Type B pancreatic cell (in vitro differentiated cells): ENCODE measurements at places on chromosomes 6 and 20. TPM values are rescaled to one million over a fixed set of nuclear protein-coding genes. Genes with fewer than 3 reads are reported as not detected.

FAM110A gene
- 14.3 and 26.7 TPM in 2 replicates for total RNA-seq

DNA sequence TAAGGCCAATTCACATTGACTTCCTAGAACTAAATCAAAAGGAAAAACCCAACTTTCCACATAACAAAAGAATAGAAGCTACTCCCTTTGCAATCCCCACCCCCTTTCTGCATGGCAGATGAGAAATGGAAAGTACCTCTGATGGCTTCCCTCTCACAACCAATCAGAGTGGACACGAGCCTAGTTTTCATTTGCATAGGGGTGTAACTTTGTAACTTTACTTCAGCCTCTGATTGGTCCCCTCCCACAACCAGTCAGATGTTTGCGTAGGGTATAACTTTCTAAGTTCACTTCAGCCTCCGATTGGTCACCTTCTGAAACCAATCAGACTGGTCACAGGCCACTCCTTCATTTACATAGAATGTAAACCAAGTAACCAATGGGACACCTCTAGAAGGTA lies 328.5 kb downstream of the CDH26 start:
- DNase-seq: no peak

- DNase-seq: no peak
Observed at GRCh38 chr20:46364670-46365486, 41.5 kb downstream of the ELMO2 start.

LTB gene
- 0.34 and 1.0 TPM in 2 replicates for total RNA-seq

REPS1 gene
- total RNA-seq: 57.0 and 95.8 TPM in 2 replicates

- DNase-seq: no peak
Observed at GRCh38 chr6:78580923-78581322, 286.4 kb upstream of the IRAK1BP1 start.

- DNase-seq: peak; percentile 77
Observed at GRCh38 chr20:40683221-40683893, 5.7 kb downstream of the MAFB start.

DNA sequence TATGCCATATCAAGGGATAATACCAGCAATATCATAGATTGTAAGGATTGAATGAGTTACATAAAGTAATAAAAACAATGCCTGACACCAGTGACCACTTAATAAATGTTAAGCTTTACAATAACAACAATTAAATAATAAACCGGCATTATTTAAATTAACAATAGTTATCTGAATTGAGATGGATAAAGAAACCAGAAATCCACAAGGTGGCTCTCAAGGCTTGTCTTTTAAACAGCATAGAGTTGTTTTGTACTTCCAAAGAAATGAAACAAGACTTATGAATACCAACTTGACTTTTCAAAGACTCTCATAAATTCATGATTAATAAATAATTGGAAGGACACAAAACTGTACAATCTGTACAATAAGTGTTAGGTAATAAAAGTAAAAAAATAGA lies 203.1 kb downstream of the ASCC3 start:
- no peak for DNase-seq

- no peak for DNase-seq
Observed at GRCh38 chr20:36775826-36776225, 2.3 kb upstream of the DSN1 start.

GRCh38 chr20:46764068-46764467 lies 54.6 kb downstream of the SLC2A10 start:
- DNase-seq: no peak

- peak; percentile 79 for DNase-seq
Observed at GRCh38 chr20:36153736-36154699, 522 bp upstream of the EPB41L1 start.

GRCh38 chr6:386688-387266 lies 4.8 kb upstream of the IRF4 start:
- peak; percentile 32 for DNase-seq

- no peak for DNase-seq
Observed at GRCh38 chr20:35510951-35511735, 18.3 kb downstream of the C20orf173 start.

- no peak for DNase-seq
Observed at GRCh38 chr6:35562060-35562459, 49.4 kb upstream of the TULP1 start.

ALDH8A1 gene
- 0.46 and 0.55 TPM in 2 replicates for total RNA-seq

KCNQ5 gene
- 1.1 and 1.7 TPM in 2 replicates for total RNA-seq

DNA sequence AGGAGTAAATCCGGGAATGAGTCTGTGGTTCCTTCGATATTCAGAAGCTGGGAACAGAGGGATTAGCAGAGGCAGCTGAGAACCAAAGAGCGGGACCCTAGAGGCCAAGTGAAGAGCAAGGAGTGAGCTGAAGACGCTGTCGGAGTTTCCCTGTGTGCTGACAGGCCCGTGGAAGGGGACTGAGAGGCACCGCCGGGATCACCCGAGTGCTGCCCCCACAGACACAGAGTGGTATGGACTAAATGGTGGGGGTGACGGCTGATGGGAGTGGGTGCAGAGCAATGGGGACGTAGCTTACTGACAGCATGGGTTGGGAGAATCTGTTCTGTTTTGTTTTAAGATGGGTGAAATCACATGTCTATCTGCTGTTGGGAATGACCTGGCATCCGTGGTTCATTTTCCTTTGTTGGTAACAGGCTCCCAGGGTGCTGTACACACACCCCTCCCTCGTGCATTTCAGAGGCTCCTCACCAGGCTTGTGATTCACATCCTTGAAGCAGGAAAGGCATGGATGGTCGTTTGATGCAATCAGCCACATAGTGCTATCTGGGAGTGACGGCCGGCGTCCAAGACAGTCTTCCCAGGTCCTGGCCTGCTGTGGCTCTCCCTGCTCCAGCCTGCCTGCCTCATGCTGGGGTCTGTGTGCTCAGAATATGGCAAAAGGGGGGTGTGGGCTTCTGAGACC lies 97.4 kb downstream of the THBS2 start:
- DNase-seq: no peak

DNA sequence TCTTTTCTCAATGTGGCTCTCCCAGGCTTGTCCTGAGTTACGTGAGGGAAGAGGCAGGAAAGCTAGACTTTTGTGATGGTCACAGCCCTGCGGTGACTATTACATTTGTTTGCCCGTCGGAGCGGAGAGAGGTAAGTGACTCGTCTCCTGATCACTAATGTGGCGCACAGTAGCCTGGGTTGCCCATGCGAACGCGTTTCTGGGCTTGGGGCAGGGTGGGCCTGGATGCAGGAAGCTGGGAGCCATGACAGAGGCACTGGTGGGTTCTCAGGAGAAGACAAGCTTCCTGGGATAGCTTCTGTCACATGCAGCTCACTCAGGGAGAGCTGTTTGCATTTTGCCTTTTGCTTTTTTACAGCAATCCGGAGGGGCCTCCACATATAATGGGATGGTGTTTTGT lies 60.6 kb downstream of the IGF2R start:
- no peak for DNase-seq

PLA2G7 gene
- total RNA-seq: 0.71 and 1.2 TPM in 2 replicates

DNA sequence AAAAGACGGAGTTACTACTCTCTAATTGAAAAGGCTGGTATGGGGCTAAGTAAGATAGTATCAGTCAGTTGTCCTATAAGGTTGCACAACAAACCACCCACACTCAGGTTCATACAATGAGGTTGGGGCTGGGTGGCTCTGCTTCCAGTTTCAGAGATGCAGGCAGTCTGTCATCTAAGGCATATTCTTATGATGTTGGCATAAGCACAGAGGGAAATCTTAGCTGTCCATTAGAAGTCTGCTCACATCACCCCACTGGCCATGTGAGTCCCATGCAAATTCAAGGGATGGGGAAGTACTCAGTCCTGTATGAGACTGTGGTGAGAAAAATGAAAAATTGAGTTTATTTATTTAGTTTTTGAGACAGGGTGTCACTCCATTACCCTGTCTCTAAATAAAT lies 118.6 kb downstream of the LAMP5 start:
- no peak for DNase-seq

GRCh38 chr6:158660333-158660754 lies 10.5 kb downstream of the SYTL3 start:
- DNase-seq: no peak

DNA sequence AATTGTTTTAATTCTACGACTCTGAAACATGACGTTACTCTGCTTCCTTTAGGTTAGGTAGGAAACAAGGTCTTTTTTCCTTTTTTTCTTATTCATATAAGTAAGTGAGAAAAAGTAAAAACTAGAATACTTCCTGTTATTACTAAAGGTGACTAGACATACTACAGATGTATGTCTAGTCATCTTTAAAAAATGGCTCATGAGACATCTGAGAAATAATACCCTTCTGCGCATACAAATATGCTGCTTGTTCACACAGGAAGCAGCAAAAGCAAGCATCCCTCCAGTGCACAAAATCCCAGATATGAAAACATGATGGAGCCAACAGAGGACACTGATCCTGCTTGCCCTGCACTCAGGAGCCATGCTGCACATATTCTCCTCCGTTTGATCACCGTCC lies 699.1 kb downstream of the EPM2A start:
- DNase-seq: no peak

CRYBG1 gene
- total RNA-seq: 5.8 and 17.3 TPM in 2 replicates

GRCh38 chr6:21429291-21429690 lies 164.3 kb upstream of the SOX4 start:
- DNase-seq: no peak

DNA sequence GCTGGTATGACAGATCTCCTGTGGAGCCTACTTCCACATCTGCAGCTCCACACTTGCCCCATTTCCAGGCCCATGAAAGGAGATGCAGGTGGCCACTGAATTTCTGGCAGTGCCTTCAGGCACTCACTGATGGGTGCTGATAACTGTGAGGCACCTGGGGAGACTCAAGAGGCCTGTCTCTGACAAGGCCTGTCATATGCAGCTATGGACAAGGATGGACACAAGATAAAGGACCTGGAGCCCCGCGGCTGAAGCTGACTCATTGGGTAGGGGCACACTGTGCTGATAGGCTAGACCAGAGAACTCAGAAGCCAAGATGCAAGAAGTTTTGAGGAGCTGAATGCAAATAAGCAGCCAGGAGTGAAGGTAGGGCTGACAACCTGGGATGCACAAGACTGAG lies 81.0 kb upstream of the LRFN2 start:
- DNase-seq: no peak

GSTA1 gene
- total RNA-seq: 175 and 247 TPM in 2 replicates

GRCh38 chr6:89298680-89299465 lies 16.2 kb downstream of the GABRR2 start:
- DNase-seq: no peak
